CD8-positive, alpha-beta T cell (primary cell): ENCODE measurements at places on chromosomes 7 and 10.

- no peak for DNase-seq
Measured at GRCh38 chr7:90111-91063, 102.0 kb upstream of the FAM20C start.

DNA sequence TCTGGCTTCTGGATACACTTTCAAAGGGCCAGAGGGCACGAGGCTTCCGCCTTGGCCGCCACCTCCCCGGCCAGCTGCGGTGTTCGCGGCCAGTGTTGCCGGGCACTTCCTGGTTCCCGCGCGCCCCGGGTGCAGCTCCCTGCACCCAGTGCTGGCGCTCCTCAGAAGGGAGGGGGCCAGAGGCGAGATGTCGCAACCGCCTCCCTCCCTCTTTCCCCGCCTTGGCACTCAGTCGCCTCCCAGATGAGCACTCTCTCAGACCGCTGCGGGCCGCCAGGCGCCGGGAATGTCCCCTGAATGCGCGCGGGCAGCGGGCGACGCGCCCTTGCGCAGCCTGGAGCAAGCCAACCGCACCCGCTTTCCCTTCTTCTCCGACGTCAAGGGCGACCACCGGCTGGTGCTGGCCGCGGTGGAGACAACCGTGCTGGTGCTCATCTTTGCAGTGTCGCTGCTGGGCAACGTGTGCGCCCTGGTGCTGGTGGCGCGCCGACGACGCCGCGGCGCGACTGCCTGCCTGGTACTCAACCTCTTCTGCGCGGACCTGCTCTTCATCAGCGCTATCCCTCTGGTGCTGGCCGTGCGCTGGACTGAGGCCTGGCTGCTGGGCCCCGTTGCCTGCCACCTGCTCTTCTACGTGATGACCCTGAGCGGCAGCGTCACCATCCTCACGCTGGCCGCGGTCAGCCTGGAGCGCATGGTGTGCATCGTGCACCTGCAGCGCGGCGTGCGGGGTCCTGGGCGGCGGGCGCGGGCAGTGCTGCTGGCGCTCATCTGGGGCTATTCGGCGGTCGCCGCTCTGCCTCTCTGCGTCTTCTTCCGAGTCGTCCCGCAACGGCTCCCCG is at the start of gene FFAR4:
TSS of gene FFAR4 (plus strand) at position 231 of the 842 bp plus-strand sequence. CDS start at position 287, 56 bp downstream.
- no peak for DNase-seq

- DNase-seq: no peak
Measured at GRCh38 chr10:31479752-31480151, 160.7 kb downstream of the ZEB1 start.

- DNase-seq: no peak
Measured at GRCh38 chr10:116015583-116016333, 257.2 kb downstream of the GFRA1 start.

- DNase-seq: no peak
Measured at GRCh38 chr7:12458520-12459131, 55.0 kb upstream of the VWDE start.

GRCh38 chr10:24723386-24723787 is 300 bp downstream of the ARHGAP21 start:
- DNase-seq: peak; percentile 21

DNA sequence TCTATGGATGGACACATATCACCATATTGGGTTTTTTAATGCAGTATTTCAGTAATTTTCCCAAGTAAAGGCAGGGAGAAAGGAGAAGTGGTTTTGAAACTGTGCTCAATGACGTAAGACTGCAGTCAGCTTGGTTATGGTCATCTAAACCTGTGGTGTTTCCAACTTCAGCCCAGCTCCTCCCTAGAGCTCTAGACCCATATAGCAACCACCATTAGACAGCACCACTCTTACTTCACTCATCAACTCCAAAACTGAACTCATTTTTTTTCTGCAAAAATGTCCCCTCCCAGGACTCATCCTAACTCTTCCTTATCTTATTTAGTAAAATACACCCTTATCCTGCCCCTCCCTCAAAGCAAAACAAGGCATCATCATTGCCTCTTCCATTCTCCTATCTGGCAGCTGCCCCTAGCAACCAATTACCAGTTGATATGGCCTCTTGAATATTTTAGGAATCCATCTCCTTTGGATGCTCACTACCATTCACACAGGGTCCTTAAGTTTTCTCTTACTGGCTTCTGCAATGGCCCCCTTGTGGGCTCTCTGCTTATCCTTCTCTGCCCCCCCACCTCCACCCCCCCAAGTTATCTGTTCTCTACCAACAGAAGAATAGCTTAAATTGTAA is 1.5 kb upstream of the RALA start:
- DNase-seq: no peak

DNA sequence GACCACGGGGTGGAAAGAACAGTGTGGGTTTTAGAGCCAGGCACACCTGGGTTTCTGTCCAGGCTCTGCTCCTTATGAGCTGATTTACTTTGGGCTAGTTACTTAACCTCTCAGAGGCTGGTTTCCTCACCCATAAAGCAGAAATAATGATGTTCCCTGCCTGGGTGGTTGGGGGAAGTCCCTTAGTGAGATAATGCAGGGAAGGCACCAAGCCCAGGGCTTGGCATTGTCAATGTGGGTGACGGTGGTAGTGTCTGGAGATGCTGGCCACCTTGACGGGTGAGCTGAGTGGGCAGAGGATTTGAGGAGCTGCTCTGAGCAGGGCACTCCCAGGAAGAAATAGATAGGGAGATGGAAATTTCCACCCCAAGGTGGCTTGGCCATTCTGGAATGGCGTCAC is 65.2 kb downstream of the SH2D4B start:
- no peak for DNase-seq

DNA sequence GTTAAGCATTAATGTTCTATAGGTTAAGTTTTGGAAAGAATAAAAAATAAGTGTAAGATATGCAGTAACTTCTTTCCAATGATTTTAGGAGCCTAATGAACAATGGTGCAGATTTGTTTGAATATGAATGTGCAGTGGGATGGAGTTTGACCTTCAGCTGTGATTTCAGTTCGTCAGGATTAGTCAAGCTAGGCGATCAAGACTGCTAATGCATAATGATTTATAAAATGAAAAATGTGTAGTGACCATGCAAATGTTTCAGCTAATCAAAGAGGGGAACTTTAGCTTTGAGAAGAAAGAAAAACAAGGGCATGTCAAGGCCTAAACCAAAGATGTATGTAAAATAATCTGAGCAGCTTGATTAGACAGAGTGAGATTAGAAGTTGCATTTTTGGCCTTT is 208.5 kb downstream of the FOXP2 start:
- DNase-seq: no peak

DNA sequence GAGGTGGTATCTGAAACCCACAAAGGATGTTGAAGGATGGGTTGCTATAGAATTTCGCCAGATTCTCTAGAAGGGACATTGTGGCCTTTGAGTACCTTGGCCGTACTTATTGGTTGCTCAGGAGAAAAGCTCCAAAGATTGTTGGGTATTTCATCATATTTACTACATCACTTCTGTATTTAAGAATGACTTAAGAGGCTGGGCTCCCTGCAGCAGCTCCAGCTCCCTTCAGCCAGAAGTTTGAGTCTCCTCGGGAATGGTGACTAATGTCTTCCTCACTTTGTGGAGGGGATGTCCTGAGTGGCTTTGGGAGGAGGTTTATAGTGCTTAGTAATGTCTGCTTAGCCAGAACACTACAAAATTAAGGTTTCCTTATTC is 18.1 kb downstream of the MINDY4 start:
- no peak for DNase-seq

GRCh38 chr10:97498841-97499560 is at the start of gene UBTD1:
UBTD1 (plus strand) TSS chr10:97498924; CDS start chr10:97499204, 280 bp downstream.
- peak; percentile 50 for DNase-seq

GRCh38 chr10:80471001-80471400 is 16.9 kb downstream of the TSPAN14 start:
- DNase-seq: no peak

DNA sequence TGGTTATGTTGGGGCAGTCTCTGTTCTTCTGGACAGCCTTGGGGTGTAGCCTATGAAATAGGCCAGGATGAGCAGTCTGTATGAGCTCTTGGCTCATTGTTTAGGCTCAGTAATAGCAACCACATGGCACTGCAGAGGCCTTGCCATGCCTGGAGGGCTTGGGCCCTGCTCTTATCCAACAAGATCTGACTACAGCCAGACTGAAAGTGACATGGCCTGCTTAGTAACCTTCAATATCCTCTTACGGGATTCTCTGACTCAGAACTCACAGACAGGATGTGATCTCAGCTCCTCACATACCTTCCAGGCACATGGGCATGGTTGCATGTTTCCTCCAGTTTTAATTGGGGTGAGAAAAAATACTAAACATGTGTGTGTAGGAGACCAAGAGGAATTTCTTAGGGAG is 289.3 kb downstream of the PTEN start:
- peak; percentile 22 for DNase-seq

DNA sequence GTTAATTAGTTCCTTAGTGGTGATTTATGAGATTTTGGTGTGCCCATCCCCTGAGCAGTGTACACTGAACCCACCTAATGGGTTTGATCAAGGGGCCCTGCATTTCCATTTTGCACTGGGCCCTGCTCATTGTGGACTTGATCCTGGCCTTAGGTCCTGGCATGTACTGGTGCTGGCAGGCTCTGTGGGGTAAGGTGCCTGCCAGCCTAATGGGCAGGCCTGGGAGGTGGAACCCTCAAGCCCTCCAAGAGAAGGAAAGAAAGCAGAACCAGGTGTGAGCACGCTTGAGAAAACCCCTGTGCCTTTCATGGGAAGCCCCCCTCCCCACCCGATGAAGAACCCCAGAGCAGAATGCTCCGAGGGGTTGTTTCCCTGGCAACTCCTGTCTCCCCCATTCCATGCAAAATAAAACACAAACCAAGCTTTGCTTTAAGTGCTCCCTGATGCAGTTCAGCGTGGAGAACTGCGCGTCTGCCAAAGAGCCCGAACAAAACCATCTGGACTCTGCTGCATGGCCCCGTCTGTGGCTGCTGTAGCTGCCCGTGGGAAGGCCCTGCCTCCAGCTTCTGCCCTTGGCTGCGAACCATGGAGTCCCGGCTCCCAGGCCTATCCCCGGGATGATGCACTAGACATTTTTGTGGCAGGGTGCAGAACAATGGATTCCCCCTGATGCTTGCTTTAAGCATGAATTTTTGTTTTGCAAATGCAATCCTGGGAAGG is 123.3 kb downstream of the PRPF18 start:
- no peak for DNase-seq

GRCh38 chr7:108009873-108010272 is 6.9 kb upstream of the LAMB1 start:
- no peak for DNase-seq

- DNase-seq: no peak
Measured at GRCh38 chr10:33477291-33478088, 143.0 kb upstream of the NRP1 start.

DNA sequence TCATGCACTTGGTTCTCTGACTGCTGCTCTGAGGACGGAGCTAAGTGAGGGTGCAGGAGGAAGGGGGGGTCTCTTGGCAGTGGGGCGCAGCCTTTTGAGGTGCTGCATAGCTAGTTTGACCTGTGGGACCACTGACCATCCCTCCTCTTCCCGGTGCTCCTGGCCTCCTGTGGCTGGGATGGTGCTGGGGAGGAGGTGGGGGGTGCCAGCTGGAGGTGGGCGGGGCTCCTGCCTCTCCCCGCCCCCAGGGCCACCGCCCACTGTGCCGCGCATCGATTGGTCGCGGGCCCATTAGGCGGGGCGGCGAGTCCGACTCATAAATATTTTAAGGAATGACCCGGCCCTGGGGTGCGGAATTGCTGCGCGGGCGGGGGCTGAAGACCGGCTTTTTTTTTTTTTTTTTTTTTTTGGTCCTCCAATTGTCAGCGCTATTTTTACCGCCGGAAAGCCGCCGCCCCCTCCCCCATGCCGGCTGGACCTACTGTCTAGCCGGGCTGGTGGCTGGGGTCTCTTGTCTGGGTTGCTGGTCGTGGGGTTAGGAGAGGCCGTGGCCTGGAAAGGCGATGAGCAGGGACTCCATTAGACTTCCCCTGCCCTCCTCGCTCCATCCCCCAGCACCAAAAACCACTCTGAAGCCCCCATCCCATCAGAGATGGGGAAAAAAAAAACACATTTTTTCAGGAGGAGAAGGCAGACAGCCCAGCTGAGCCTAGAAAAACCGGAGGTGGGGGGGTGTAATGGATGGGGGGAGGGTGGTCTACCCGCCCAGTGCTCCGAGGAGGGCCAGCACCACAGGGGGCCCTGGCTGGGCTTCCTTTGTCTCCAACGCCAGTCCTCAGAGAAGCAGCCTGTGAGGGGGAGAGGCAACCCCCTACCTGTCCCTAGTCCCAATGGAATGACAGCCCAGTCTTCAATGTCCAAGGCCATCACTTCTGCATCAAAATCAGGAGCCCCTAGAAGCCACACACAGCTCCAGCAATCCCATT is 6.4 kb downstream of the SH2B2 start:
- peak; percentile 4 for DNase-seq

GRCh38 chr10:94213001-94213530 is 149.7 kb downstream of the NOC3L start:
- no peak for DNase-seq

DNA sequence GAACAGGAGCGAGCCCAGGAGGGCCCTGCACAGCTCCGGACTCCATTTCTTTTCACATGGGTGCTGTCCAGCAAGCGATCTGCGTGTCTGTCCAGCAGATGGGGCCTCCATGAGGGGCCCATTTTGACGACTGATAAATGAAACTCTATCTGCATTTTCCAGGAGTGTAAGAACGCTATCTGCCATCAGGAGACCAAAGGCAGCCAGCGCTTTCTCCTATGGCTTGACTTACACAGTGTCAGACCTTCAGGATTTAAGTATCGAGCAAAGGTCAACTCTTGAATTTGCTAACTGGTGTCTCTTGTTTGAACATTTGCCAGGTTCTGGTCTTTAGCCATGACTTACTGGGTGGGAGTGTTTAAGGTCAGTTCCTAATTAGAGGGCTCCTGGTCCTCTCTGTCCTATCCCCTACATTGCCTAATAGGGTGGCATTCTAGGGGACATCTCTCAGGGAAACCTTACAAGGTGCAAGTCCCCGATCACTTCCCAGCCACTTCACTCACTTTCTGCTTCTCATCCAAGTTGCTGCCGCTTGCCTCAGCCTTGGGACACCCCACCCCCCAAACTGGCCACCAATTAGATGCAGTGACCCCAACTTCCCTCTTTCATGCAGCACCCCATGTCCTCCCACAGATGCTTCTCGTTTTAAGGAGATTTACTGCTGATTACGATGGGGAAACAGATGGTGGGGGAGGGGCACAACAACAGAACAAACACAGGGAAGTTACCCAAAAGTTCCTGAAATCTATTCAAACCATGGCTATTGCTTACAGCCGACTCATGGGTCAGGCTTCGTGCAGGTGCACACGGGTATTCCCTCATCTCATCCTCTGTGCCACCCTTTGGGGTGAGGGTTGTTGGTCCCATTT is 20.0 kb downstream of the VSIR start:
- no peak for DNase-seq

DNA sequence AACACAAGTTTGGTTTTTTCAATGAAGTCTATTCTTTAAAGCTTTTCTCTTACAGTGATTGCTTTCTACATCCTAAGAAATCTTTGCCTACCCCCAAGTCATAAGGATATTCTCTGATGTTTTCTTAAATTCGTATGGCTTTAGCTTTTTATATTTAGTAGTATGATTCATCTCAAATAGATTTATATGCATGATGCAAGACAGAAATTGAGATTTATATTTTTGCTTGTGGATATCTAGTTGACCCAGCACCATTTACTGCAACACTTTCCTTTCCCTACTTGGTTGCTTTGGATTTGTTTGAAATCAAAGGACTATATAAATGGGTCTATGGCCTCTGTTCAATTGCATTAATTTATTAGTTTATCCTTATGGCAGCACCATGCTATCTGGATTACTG is 113.9 kb downstream of the ZNF438 start:
- no peak for DNase-seq
